Stimulated activated CD8-positive, alpha-beta memory T cell treated with anti-CD3 and anti-CD28 coated beads, Interleukin-4, amount 100 ng/mL, for 1 hour (primary cell): ENCODE measurements at places on chromosomes 6 and 20.

- no peak for DNase-seq
Measured at GRCh38 chr6:17032590-17032987, 69.3 kb upstream of the STMND1 start.

DNA sequence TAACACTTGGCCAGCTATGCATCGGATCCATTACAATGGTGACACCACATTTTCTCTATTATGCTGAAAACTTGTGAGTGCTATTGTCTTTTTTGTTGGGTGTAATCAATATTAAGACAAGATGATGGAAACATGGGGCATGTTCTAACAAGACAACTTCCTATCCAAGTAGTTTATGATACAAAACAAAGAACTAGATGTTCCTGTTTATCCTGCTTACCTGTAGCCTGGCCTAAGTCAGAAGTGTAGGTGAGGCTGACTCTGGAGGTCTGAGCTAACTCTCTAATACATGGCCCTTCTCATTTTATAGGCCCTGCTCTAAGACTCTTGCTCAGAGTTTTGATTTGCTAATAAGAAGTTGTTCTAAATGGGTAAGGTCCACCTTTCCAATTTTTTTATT, 242.4 kb upstream of the STXBP5 start:
- DNase-seq: no peak

DNA sequence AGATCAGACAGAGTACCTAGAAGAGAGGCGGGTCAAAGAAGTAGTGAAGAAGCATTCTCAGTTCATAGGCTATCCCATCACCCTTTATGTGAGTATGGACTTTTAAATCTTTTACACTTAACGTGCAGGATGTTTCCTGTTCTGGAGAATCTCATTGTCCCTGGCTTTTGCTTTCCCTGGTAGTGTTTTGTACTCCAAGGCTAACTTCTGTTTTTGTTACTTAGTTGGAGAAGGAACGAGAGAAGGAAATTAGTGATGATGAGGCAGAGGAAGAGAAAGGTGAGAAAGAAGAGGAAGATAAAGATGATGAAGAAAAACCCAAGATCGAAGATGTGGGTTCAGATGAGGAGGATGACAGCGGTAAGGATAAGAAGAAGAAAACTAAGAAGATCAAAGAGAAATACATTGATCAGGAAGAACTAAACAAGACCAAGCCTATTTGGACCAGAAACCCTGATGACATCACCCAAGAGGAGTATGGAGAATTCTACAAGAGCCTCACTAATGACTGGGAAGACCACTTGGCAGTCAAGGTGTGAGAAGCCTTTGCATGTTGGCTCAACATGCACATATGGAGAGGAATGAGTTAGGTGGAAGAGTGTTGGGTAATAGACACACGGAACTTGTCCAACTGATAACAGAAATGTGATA, 3.3 kb downstream of the HSP90AB1 start:
- DNase-seq: no peak

DNA sequence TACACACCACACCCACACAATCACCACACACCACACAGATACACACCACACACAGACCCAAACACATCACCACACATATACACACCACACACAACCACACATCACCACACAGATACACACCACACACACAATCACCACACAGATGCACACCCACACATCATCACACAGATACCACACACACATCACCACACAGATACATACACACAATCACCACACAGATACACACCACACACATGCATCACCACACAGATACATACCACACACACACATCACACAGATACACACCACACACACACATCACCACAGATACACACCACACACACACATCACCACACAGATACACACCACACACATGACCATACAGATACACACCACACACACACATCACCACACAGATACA, 73.2 kb downstream of the GRM4 start:
- DNase-seq: no peak

- DNase-seq: no peak
Measured at GRCh38 chr20:50565383-50565782, 55.2 kb downstream of the PTPN1 start.

DNA sequence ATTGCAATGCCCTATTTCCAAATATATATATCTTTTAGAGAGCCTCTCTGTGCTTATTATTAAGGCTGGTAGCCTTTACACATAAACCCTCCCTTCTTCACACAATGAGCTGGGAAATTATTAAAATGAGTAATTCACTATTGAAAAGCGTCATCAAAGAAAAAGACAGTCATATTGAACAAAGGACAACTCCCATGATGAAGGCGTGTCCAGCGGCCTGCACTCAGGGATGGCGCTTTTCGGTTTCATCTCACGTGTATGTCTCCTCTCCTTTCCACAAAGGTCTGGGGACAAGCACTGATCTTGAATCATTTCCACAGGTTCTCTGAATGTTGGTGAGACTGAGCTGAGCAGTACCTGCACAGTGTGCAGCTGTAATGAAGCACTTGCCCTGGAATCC, 3.5 kb downstream of the SERPINB9 start:
- DNase-seq: no peak

- no peak for DNase-seq
Measured at GRCh38 chr6:18036781-18037180, 49.3 kb upstream of the KIF13A start.

GRCh38 chr6:56311533-56312448, 64.4 kb upstream of the COL21A1 start:
- DNase-seq: no peak

- DNase-seq: no peak
Measured at GRCh38 chr6:124796464-124796970, 165.7 kb upstream of the RNF217 start.

DNA sequence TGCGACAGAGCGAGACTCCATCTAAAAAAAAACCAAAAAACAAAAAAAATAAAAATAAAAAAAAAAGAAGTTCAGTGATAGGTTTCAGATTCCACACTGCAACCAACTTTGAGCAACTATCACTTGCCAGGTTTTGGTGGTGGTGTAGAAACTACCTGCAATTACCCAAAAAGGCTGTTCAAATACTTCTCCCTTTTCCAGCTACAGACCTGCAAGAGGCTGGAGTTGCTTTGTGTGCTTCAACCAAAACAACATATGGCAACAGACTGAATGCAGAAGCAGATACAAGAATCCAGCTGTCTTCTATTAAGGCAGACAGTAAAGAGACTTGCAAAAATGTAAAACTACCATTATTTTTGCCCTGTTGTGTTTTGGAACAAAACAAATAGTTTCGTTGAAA, 9.3 kb upstream of the BCAS1 start:
- DNase-seq: no peak

DNA sequence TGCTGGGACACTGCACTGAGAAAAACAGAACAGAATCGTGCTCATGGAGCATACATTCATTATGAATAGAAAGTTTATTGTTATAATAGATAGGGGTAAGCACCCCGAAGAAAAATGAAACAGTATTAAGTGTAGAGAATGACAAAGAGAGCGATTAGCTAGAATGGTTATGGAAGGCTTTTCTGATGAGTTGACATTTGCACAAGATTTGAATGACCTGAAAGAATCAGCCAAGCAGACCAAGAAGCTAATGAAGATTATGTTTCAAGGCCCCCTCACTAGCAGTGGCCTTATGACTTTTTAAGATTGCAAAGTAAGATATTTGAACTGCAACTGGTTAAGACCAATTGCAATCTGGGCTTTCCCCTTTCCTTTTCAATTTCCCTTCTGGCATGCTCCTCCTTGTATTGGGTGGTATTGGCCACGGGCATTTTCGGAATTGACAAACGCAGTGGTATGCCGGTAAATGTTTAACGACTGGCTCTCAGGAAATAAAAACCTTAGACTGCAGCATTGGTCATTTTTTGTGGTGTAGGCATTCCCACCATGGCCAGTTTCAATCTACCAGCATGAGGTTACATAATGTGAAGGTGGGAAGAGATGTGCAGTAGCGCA, 120.0 kb upstream of the CITED2 start:
- no peak for DNase-seq

GRCh38 chr20:63296531-63297299, 3.7 kb downstream of the COL20A1 start:
- no peak for DNase-seq
